ENCODE measurements at places on chromosomes 4 and X.

GRCh38 chrX:46978341-46979291, 66.4 kb downstream of the JADE3 start:
- DNase-seq, result peak; percentile 60

DNA sequence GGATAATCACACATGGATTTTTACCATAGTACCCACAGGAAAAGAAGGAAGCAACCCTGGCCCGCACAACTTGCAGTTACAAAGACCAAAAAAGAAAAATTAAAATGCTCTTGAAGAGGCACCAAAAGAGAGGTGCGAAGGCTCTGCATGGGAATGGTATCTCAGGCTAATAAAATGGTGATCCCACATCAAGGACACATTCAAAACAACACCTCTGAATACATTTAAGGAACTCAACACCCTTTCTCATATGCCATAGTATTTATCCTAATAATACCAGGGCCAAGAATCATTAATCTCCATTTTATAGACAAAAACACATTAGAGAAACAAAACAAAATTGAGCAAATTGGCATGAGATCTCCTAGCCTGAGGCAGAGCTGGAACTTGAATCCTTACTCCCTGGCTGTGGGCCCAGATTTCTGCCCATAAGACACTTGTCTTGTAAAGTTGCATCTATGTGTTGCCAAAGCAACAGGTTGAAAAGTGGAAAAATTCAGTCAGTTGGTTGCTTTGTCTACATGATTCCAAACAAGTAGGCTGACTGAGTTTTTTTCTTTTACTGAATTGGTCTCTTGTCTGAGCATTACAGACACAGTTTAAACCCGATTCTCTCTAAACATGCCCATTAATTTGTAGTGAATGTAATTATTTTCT, 33.5 kb downstream of the GUCY2F start:
- DNase-seq, result no peak

GRCh38 chr4:119543779-119544178, 84.8 kb downstream of the PDE5A start:
- DNase-seq, result no peak

DNA sequence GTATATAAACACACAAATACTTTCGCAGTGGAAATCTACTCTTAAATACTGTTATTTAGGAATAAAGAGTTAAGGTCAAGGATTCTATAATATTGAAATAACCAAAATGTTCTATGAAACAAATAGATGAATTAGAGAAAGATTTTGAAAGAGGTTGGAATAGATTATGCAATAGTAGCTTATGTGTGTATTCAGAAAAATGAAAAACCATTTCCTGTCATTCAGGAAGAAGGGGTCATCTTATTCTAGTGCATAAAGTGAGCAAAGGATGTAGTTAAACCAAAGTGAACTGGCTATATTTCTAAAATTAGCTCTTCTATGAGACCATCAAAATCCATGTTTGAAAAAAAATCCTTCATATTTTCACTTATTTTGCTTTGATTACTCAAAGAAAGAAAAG, 30.0 kb upstream of the MYOZ2 start:
- DNase-seq, result no peak

GRCh38 chrX:139204898-139205667, 325.5 kb upstream of the F9 start:
- peak; percentile 45 for DNase-seq

DNA sequence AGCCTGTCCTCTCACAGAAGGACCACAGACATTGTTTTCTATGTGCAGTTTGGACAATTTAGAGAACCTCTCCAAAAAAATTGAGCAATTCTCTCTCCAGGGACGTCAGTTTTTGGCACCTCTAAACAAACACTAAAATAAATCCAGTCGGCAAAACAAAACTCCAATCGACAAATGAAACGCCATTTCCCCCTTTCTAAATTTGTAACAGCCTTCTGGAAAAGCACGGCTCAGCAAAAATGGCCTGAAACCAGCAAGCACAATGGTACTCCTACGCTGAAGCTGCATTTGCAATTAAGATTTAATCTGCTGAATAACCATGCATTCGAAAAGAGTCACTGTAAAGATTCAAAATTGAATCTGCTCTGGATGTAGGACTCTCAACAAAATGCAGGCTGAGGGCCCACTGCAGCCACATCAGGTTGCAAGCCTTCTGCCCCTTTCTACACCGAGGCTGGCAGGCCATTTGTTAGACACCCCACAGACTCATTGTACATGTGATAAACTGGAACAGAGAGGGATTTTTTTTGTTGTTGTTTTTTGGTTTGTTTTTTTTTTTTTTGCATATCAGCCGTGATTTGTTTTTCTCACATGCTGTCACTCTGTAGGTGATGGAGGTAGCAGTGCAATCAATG, 79.9 kb upstream of the MAP3K15 start:
- no peak for DNase-seq

DNA sequence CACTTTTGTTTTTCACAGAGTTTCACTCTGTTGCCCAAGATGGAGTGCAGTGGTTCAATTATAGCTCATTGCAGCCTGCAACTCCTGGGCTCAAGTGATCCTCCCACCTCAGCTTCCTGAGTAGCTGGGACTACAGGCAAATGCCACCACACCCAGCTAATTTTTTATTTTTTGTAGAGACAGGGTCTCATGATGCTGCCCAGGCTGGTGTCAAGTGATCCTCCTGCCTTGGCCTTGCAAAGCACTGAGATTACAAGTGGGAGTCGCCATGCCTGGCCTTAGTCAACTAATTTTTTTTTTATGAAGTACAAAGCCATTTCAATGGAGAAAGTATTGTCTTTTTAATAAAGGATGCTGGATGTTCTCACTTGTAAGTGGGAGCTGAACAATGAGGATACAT, 51.3 kb upstream of the UXT start:
- no peak for DNase-seq

DNA sequence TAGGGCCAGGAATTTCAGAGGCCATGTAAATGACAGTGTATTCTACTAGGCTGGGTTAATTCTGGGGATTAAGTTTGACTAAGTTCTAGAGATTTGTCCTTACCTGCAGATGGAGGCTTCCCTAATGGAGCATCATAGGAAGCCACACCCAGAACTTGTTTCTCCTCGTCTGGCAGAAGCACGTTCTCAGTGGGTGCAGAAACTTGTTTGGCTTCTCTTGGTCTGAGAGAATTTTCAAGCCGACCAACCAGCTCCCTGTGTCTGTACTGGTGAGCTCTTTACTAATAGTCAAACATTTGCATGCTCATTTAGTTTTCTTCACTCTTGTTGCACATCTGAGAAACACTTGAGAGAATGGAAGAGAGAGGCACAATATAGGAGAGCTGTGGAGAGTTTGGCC, 907 bp upstream of the ATP10D start:
- DNase-seq, result no peak

GRCh38 chr4:73742490-73743160, 2.3 kb downstream of the CXCL8 start:
- DNase-seq, result no peak

GRCh38 chr4:172813359-172813923, 355.2 kb upstream of the GALNT7 start:
- DNase-seq, result peak; percentile 51

DNA sequence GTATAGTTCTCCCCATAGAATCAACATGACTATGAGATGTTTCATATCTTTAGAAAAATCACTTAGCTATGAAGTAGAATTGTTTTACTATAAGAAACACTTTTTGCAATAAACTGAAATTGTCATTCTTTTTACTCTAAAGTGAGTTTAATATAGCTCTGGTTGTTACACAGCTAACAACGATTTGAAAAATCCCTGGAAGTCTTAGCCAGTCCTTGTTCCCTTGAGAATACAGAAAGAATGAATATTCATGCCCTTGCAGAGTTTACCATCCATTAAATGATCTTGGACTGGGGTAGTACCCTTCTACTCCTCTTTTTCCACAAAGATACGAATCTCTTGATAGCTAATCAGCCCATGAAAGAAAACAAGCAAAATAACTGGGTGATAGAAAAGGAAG, 141.8 kb downstream of the JADE1 start:
- DNase-seq, result no peak

DNA sequence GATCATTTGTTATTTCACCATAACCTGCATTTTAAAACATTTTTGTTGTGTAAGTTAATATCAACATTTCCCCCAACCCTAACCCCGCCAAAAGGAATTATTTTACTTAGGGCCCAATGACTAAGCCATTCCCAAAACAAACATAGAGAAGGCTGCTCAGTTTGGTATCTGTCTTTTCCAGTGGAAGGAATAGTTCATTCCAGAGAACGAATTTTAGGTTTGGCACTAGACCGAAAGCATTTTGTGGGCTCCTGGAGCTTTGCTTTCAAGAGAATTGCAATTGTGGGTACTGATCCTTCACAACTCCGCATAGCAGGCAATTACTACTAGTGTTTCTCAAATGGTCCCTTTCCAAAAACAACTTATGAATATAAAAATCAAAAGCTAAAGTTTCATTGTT, 226.7 kb upstream of the MAD2L1 start:
- no peak for DNase-seq

DNA sequence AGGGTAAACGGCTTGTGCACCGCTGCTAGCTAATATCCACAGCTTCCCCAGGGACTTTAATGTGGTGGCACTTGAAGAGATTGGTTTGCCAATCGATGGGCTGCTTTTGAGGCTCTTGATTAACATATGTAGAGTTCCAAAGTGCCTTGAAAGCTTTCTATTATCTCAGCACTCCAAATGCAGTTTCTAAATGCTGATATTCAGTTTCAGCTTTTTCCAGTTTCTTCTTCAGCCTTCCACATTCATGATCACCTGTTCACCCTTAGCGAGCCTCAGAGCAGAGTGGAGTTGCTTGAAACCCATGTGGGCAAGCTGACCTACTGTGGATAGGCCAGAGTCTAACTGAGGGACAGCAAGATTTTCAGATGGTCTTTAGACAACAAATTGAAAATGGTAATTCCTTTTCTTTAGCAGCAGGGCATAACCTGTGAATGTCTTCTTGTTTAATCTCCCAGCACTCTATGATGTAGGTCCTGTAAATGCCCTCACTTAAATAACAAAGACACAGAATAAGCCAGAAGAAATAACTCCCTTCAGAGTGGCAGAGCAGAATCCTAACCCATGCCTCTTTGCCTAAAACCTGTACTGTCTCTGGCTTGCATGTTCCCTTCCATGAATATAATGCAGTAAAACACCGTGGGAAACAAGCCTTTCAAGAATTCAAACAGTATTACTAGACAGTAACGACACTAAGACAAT, 99.8 kb downstream of the TSPAN5 start:
- no peak for DNase-seq

- DNase-seq, result no peak
Measured at GRCh38 chr4:172736046-172736445, 432.6 kb upstream of the GALNT7 start.

DNA sequence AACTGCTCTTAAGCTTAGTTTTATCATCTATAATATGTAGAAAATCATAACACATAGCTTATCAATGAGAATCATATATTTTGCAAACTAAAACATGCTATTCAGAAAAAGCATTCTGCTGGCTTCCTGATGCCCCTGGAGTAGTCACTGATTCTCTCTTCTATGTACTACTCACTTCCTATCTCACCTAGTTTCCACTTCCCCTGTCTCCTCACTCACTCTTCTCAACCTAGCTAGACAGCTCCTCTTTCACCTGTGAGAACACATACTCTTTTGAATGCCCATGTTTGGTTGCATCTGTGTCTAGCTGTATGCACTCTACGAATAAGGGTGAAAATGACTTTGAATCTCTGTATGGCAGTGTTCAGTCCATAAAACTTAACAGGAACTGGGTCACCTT, 9.3 kb downstream of the TMEM144 start:
- DNase-seq, result no peak

DNA sequence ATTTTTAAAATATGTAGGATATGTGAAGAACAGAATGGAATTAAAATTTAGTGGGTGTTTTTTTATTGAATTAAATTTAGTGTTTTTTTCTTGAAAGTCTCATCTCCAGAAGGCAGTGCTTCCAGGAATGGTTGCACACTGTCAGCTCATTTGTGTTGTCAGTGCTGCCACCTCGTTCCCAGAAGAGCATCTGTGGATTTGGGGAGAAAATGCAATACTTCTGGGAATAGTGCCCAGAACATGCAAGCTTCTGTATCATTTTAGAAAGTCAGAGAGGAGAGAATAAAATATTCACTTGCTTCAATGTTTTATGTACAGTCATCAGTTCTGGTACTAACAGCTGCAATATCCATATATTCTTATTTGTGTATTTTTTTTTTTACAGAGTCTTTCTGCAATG, 608.8 kb downstream of the PCDH7 start:
- DNase-seq, result no peak

DNA sequence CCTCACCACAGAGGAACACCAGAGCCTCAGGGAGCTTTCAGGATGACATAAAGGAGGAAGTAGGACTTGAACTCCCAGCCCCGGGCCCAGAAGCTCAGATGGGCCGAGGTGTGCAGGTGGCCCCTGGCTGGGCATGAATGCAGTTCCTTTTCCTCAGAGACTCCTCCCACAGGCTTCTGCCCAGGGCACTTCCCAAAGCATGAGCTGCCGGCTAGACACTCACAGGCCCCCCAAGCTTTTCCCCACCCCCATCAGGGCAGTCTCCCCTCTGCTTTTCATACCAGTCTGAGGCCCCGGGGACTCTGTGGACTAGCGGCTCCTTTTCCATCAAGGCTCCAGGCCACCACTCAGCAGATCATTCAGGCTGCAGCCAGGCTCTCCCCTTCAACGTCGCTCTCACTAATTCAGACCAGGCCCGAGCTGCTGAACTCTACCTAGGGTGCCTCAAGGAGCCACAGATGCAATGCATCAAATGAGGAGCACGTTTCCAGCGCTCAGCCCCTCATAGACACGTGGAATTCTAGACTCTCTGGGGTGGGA, 36.9 kb downstream of the HMX1 start:
- DNase-seq, result no peak

DNA sequence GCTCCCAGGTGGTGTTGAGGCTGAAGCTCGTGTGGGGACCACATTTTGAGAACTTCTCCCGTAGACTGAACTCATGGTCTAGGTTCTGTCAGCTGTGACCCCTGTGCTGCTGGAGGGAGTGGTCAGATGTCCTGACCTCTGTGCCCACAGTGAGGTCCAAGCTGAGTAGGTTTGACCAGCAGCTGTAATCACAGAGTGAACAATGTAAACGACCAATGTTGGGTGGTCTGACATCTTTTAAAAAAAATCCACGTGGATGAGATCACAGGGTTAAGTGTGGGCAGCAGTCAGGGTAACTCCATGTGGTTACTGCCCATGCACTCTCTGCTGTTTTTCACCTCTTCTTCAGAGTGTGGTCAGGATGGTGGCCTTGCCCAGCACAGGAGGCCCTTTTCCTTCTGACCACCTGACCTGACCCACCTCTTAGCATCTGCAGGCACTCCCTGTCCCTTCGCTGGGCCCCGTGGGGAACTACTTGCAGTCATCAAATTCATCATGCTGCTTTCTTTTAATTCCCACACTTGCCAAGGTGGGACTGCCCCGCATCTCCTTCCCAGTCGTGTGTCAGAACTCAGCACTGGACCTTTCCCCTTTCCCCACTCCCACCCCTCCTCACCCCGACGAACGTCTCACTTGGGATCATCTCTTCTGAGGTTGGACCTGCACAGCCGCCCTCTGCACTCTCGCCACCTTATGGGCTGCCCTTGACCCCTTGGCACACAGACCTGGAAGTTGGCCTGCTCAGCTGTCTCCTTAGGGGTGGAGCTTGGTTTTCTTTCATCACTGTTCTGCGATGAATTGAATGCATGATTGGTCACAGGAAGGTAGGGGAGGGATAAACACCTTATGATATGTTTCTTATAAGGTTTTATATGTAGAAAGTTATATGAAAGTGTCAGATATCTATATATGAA, 120.1 kb downstream of the PTTG2 start:
- no peak for DNase-seq

- no peak for DNase-seq
Measured at GRCh38 chr4:168605411-168605810, 108.6 kb downstream of the PALLD start.

GRCh38 chr4:2487632-2488031, 18.7 kb downstream of the RNF4 start:
- DNase-seq, result no peak

GRCh38 chr4:55733932-55734331, 85.7 kb upstream of the EXOC1L start:
- DNase-seq, result no peak

All from NCI-H1417 (cell line).